ENCODE measurements at places on chromosomes 13 and 19. TPM values are rescaled to one million over a fixed set of nuclear protein-coding genes. Genes with fewer than 3 reads are reported as not detected.

- H3K27me3 ChIP-seq: no peaks in the 10 kb centered on the region
- no peaks in the 10 kb centered on the region for H3K4me1 ChIP-seq
- H3K36me3 ChIP-seq: no peaks in the 10 kb centered on the region
- H3K27ac ChIP-seq: no peak overlapping the region
These were observed 295.0 kb downstream of the LMO7 start for GRCh38 chr13:75931116-75931515.

DNA sequence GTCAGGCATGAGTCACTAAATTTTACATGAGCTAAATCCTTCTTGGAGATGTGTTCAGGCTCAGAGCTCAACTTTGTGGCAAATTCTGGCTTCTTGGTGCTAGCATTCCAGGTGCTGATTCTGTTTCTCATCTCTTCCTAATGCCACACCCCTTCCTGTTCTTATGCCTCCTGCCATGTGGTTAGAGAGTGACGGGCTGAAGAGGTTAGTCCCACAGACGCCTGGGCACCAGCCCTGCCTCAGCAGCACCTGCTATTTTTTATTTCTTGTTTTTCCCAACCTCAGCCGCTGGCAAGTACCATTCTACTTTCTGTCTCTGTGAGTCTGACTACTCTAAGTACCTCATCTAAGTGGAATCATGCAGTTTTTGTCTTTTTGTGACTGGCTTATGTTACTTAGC lies 329.5 kb downstream of the KCNRG start:
- H3K27ac ChIP-seq: no peak overlapping the region
- H3K36me3 ChIP-seq: no peaks in the 10 kb centered on the region
- no peak for DNase-seq
- H3K27me3 ChIP-seq: no peaks in the 10 kb centered on the region
- H3K4me3 ChIP-seq: no peak overlapping the region

GRCh38 chr13:27619728-27620376 lies 477 bp downstream of the LNX2 start:
- peaks cover 32% of the 10 kb centered on the region for H3K4me1 ChIP-seq
- peak overlapping the region; percentile 97 for H3K27ac ChIP-seq
- H3K4me3 ChIP-seq: peak overlapping the region; percentile 95
- peaks cover 4% of the 10 kb centered on the region for H3K36me3 ChIP-seq
- peak; percentile 43 for DNase-seq
- H3K27me3 ChIP-seq: no peaks in the 10 kb centered on the region

DNA sequence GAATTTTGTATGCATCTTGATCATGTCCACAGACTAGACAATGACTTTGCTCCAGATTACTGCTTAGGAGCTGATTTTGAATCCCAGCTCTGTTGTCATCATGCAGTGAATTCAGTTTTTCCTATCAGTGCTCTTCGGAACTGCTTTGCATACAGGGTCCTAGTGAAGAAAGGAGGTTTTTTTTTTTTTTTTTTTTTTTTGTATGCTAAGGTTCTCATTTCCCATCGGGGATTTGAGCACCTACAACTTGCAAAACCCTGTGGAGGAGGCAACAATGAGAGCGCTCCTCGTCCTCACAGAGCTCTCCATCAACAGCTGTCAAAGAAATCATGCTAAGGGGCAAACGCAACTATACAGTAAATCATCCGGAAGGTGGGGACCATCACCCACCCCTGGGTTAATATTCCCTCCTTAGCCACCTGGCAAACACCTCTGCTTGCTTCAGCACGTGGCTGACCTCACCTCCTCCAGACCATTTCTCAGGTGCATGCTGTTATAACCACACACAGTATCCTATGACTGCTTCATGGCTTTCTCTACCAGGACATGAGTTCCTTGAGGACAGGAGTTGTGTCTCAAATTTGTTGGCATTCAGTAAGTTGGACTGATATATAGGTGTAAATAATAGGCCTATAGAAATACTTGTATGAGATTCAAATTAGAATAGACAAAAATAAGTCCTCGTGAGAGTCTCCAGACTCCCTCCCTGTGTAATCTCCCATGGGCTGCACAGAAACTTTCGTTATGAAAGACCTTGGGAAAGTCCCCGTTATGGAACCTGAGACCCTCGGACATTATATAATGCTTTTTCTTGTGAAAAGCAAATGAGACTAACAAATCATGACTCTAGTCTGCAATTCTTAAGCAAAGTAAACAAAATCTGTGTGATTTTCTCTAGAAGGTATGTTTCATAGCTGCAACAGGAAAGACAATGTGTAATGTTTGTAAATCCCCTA lies 113.8 kb downstream of the KATNAL1 start:
- H3K27ac ChIP-seq: no peak overlapping the region
- no peaks in the 10 kb centered on the region for H3K36me3 ChIP-seq
- H3K4me3 ChIP-seq: no peak overlapping the region
- no peaks in the 10 kb centered on the region for H3K27me3 ChIP-seq

- DNase-seq: no peak
- H3K4me3 ChIP-seq: peak overlapping the region; percentile 81
- H3K27ac ChIP-seq: peak overlapping the region; percentile 100
These were observed 571 bp upstream of the DHRS12 start for GRCh38 chr13:51804295-51805172.

Gene KIR2DL4
- polyA plus RNA-seq: not detected
